ENCODE measurements at places on chromosomes 11 and 22.

DNA sequence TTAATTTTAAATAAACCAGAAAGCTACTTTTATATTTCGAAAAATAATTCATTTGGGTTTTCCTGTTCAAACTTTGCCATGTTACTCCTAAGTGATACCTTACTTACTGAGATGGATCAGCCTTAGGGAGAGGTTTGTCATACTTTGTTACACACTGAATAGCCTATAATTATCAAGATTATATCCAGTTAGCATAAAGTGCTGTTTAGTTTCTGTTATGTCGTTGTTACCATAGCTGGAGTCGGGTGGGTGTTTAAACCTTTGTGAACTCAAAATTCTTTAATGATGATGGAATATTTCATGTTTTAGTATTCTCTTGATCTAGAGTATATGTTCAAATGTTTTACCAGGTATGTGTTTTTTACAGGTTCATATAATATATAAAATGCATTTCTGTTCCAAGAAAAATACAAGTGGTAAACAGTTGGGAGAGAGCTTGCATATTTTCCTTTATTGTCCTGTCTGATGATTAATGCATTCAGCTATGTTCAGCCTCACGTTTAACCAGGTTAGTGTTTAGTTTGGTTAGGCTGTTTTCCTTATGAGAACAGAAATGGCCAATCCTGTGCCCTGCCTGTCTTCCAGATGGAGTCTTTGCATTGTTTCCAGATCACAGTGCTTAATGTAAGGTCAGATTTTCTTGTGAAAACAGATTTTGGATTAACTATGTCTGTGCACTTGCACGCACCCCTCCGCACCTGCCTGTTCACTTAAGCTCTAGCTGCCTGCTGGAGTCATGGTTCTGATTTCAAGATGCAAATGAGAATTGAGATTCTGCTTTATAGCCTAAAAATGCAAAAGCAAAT, 105.6 kb downstream of the ATXN10 start:
- DNase-seq: no peak

DNA sequence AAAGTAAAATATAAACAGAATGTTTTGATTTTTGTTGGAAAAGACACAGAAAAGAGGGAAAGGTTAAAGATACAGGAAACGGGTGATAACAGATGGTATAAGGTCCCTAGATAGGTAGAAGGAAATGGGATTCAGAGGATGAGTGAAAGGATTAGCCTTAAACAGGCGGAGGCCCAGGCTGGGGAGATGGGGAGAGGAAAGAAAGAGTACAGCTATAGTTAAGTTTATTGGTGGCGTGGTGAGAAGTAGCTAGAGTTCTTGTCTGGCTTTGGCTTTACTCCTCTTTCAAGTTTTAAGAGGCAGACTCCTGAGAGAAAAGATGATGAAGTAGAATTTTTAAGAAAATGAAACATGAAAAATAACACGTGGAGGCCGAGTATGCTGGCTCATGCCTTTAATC, 13.7 kb downstream of the ZBTB44 start:
- DNase-seq: no peak

- no peak for DNase-seq
Measured at GRCh38 chr11:7619322-7619721, 54.0 kb downstream of the CYB5R2 start.

GRCh38 chr11:110373051-110373702, 56.6 kb upstream of the FDX1 start:
- DNase-seq: no peak

DNA sequence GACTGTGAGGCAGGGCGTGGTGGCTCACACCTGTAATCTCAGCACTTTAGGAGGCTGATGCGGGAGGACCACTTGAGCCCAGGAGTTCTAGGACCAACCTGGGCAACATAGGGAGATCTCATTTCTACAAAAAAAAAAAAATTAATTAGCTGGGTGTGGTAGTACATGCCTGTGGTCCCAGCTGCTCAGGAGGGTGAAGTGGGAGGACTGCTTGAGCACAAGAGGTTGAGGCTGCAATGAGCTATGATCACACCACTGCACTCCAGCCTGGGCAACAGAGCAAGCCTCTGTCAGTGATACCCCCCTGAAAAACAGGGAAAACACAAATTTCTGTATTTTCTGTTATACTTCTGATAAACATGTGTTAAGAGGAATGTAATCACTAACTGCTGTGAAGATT, 57.8 kb upstream of the ARHGAP32 start:
- DNase-seq: no peak

DNA sequence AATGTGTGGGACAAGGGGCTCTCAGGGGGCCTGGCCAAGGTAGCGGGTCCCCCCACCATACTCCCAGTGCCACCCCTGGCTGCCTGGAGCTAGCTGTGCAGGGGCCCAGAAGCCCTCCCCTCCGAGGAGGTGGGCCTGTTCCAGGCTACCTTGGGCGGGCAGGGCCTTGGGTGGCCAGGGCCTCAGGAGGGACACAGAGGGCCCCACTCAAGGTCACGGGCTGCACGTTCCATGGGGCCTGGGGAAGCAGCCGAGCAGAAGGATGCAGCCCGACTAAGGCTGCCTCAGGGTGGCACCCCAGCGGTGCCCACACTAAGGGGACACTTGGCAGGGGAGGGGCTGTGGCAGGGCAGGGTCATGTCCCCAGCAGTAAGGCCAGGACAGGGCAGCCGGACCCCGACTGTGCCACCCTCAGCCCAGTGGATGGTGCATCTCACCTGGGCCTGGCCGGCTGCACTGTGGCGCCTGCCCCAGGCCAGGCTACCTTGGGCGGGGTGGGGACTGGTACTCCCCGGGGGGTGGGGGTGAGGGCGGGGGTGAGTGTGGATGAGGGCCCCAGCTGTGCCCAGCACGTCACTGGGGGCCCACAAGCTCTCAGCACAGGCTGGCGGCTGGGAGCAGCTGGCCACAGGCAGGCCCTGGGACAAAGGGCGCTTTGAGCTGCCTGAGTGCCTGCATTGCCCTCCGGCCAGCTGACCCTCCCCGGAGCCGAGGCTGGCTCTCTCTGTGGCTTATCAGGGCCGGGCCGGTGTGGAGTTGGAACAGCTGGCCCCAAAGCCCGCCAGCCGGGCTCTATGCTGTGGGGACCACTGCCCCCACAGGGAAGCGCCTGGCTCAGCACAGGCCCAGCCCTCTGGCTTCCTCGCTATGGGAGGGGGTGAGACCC, 117.1 kb downstream of the KCNQ1 start:
- no peak for DNase-seq

- DNase-seq: no peak
Measured at GRCh38 chr11:44944853-44945235, 5.8 kb downstream of the TP53I11 start.

All from SHP77 (cell line).